ENCODE measurements at places on chromosomes 7 and 10.

GRCh38 chr7:77989981-77990566 lies 191.5 kb downstream of the PHTF2 start:
- no peak for DNase-seq

GRCh38 chr10:100659361-100660098 lies 85.9 kb upstream of the PAX2 start:
- no peak for DNase-seq

DNA sequence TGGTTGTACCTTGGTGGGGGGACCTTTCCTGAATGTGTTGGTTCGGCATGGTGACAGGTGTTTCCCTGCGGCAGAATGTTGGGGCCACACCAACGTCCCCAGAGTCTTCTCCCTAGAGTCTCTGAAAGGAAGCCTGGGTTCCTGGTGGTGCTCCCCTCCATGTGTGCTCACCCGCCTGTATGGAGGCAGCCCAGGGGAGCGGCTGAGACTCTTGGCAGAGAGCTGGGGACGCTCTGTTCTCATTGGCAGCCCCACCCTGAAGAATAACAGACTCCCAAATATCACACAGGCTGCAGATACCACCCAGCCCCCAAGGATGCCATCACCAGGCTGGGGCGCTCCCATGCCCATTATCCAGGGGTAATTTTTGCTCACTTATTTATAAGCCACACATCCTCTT lies 34.8 kb downstream of the CHST12 start:
- no peak for DNase-seq

DNA sequence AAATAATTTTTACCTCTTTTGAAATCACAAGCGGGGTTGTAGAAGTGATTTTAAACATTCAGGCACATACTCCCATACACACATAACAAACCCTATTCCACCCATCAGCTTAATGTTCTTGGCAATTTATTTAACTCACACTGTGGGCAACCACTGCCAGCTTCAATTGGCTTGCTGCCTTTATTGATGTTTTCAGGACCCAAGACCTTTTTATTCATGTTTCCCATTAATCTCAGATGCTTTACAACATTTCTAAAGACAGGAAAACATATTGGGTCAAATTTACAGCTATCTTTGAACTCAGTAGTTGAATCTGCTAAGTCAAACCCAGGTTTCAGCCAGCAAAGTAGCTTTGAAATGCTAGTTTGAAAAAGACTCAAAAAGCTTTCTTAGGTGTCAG lies 72.9 kb upstream of the TEX47 start:
- no peak for DNase-seq

DNA sequence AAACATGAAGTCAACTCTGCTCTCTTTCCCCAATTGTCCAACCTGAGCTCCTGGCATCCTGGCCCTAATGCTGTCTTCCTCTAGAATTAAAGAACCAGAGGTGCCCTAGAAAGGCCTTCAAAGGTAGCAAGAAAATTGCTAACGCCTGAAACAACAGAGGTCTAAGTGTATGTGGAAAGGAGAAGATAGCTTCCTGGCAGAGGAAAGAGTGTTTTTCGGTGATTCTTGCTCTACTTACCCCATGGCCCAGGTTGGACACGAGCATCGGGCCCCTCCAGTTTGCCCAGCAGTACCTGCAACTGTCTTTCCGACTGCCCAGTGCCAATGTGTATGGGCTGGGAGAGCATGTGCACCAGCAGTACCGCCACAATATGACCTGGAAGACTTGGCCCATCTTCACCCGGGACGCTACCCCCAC lies 22.2 kb downstream of the MGAM2 start:
- no peak for DNase-seq

DNA sequence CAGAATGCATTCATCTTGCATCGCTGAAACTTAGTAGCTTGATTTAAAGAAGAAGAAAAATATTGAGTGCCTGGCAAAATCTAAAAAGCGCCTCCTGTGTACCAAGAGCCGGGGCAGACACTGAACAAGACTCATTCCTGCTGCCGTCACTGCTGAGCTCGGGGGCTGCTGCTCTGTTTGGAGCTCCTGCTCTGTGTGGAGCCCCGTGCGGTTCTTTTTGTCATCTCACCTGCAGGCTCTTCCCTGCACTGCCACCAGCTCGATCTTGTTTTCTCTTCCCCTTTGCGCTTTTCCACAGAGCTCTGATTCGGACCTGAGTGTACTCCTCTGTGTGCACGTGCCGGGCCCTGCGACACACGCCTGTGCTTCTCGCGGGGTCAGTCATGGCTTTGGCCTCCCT lies 462.1 kb upstream of the DPP6 start:
- no peak for DNase-seq

DNA sequence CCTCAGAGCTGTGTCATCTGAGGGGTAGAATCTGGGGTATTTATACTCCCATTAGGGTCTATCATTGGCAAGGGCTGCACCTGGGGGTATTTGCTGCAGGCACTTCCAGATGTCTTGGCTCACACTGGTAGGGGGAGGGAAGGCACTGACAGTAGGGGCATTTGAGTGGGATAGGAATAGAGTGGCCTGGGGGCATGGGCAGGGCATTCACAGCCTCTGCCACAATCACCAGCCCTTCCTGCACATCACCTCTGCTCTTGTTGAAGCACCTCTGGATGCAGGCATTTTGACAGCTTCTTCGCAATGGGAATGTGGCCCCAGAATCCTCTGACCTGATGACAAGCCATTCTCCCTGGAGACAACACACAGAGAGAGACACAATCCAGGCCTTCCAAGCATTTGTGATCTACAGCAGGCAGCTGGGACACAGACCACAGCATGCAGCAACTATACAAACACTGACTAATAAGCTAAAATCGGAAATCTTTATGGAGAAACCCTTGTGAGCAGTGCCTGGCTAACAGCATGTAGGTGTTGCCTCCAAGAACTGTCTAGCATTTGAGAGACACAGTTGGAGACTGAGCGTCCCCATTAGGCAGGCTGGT lies 178.5 kb downstream of the KCNMA1 start:
- DNase-seq = no peak

DNA sequence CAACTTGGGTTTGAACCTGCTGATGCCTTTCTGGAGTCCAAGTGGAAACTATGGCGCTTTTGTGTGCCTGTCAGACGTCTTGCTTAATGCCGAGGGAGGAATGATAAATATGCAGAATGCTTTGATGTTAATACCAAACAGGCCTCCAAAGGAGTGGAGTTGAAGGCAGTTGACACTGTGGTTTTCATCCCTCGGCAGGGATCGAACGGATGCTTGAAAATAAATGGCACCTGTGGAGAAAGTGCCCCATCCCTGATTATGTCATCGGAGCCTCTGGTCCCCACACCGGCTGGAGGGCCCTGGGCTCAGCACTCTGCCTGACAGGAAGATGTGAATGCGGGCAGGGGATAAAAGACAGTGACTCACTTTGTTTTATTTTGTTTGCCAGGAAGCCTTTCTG lies 148.7 kb upstream of the GPR26 start:
- DNase-seq = no peak

- DNase-seq = no peak
Measured at GRCh38 chr10:47056247-47056510, 145.0 kb downstream of the PTPN20 start.

DNA sequence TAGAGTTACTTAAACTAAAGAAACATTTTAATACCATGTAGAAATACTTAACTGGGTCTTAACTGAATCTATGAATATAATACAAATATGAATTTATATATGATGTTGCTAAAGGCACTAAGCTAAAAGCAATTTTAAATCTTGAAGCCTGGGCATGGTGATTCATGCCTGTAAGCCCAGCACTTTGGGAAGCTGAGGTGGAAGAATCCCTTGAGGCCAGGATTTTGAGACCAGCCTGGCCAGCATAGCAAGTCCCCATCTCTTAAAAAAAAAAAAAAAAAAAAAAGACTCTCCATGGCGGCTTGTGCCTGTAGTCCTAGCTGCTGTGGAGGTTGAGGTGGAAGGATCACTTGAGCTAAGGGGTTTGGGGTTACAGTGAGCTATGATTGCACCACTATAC lies 95.3 kb downstream of the CCSER2 start:
- no peak for DNase-seq

DNA sequence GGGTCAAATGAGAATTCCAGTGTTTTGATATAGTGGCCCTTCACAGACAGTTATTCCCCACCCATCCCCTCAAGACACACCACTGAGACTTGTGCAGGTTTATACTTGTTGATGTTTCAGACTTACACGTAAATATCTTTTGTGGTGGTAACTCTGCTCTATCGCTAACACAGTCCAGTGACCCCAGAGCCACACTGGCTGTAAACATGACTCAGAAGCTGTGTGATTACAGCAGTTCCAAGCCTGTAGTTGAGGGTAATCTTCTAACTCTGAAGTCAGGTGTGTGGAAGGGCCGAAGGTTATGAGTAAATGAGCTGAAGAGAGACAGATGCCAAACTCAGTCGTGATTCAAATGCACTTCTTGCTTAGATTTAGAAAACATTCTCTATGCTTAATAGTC lies 19.4 kb downstream of the NOBOX start:
- DNase-seq = no peak

DNA sequence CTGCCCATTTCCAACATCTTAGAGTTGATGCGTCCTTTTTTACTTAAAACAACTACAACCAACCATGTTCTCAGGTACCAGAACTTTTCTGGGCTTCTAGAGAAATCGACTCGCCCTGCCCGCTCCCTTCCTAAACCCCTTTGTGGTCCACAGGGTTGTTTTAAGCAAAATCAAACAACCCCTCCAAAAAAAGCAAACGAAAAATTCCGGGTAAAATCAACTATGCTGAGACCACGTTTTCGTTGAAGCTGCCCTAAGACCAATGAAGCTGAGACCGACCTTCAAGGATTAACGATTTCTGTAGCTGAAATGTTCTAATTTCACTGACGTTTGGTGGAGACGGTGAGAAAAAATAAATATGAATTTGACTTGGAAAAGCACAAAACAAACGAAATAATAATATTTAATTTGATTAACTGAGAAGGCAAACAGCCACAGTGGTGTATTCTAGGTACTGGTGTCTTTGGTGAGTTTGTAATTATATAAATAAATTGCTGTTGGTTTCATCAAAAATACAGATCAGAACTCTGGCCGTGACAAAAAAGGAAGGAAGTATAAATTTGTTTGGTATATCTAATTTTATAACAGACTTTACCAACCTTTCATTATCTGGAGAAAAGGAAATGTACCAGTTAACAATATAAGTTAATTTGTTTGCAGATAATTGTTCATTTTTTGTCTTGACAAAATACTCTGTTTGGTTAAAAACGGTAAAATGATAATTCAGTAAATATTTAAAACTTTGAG lies 4.7 kb upstream of the IGF2BP3 start:
- no peak for DNase-seq

- DNase-seq = no peak
Measured at GRCh38 chr7:74149603-74150002, 24.6 kb upstream of the EIF4H start.

DNA sequence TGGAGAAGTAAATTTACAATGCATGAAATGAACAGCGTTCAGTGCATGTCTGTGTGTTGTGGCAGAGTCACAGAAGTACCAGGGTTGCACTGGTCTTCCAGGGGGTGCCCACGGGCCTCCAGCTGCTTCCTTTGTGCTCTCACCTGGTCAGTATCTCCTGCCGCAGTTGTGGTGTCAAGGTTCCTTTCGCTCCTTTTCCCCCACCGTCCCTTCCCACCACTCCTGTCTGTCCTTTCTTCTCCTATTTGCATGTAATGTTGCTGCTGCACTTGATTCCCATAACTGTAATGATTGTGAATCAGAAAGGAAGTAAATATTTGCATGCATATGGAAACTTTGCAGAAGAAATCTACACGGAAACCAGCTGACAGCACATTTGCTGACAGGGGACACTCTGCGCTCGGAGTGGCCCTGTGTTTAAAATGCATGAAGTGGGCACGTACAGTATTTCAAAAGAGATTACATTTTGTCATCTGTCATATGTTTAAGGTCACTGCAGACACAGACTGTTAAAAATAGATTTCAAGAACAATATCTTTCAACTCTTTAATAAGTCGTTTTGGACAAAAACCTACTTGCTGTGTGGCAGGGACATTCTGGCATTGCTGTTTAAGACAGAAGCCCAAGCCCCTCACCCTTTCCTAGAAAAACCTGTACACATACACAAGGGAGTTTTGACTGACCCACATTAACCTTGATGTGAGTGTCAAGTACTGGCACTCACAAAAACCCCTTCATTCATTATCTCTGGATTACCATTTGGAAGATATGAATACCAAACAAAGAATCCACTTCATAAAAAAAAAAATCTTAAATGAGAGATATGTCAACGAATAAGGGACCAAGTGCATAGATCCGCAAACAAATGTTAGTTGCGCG lies 336.7 kb upstream of the KLF6 start:
- DNase-seq = no peak

DNA sequence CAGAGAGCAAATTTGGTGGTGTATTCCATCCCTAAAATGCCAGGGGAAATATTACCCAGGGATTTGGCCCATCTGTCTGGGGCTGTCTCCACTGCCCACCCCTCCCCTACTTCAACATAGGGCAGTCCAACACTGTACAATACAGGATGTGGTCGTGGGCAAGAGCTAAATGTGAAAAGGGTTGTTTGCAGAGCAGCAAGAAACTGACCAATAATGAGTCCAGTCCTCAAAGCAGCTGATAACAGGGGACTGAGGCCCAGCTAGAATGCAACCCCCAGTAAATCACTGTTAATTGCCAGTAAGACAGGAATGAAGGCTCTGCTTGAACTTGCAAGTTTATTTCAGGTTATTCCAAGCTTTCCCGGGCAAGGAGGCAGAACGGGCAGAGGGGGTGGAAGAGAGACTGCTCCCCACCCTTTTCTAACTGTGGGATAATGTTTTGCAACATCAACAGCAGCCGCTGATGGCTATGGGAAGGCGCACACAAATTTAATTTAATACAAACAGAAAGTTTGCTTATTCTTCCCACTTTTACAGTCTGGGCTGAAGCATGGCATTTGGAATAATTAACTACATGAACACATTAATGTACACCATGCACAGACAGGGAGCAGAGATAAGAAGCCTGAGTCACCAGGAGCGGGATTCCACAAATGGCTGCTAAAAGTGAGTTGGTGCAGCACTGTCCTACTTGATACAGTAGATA lies 36.8 kb downstream of the AFAP1L2 start:
- no peak for DNase-seq

- no peak for DNase-seq
Measured at GRCh38 chr10:97914171-97914836, 64.7 kb downstream of the GOLGA7B start.

DNA sequence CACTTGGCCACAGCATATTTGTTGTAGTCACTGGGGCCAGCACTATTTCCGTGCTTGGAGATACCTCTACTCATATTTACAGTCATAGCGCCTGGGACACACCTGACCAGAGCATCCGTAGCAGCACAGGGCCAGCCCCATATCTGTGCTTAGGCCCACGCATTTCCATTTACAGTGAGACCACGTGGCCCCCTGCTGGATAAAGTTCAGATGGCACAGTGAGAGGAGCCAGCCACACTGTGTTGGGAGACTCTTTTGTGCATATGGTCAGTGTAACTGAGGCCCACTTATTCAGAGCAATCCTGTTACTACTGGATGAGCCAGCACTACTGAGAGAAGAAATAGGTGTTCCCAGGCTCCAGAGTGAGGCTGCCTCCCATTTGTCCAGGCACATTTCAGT lies 455.3 kb downstream of the REEP3 start:
- no peak for DNase-seq

- no peak for DNase-seq
Measured at GRCh38 chr7:67022511-67022910, 25.9 kb downstream of the TYW1 start.

All from stimulated activated CD8-positive, alpha-beta memory T cell treated with anti-CD3 and anti-CD28 coated beads, Interleukin-7, amount 100 ng/mL, for 4 hours (primary cell).